Ecto neural progenitor cell (in vitro differentiated cells): ENCODE measurements at places on chromosomes 1 and 21.

- no peak for DNase-seq
These were observed 48.7 kb upstream of the SLC19A1 start for GRCh38 chr21:45590726-45591618.

DNA sequence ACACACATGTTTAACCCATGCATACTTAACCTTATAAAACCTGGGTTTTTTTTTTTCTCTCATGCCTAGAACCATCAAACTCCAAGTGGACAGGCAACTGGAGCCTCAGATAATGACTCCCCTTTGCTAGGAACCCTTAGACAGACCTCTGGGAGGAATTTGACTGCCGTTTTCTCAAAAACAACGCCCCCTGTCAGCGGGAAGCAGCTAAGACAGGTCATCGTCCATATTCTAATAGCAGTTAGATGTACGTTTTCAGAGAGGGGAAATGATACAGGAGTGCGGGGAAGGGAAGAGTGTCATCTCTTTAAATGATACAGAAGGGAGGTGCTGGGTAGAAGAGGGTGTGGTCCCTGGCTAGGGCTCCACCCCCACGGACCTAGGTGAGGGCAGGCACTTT lies 34.7 kb downstream of the LRRC3 start:
- no peak for DNase-seq

DNA sequence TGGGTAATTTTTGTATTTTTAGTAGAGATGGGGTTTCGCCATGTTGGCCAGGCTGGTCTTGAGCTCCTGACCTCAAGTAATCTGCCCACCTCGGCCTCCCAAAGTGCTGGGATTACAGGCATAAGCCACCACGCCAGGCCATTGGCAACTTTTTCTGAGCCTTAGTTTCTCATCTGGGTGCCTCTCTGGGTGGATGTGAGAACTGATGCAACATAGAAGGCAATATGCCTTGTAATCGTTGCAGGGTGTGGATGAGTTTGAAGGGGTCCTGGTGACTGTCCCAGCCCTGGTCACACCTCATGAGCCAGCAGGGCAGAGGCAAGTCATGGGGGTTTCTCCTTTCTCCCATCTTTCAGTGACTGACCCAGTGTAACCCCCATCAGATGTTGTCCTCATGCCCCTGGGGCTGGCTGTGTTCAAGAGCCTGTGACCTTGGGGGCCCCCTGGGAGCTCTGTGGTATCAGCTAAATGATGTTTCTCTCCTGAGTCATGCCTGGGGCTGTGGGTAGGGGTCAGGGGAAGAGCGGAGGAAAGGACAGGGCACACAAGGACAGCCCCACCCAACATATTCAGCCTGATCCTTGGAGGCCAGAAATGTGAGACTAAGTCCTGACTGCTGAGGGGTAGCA lies 3.6 kb downstream of the COL9A2 start:
- no peak for DNase-seq

GRCh38 chr1:28326984-28327383 lies 1.9 kb upstream of the MED18 start:
- DNase-seq = no peak

DNA sequence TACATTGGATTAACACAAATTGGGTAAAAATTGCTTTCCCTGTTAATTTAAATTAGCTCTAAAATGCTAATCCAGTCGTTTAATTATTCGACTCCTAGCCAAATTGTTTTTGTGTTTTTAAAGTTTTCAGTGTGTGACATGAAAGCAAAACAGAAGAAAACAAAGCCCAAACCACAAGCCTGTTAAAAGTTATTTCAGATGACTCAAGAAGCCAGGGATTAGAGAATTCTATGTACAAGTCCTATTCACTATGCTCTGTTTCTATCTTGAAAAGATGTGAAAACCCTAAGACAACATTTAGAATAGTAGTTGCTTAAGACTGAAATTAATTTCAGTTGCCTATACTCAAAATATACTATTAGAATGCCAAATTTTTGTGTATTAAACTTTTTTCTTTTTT lies 294.8 kb upstream of the ADAMTS5 start:
- DNase-seq = no peak

- no peak for DNase-seq
These were observed 14.5 kb upstream of the TNFRSF1B start for GRCh38 chr1:12152113-12152891.

GRCh38 chr1:145740269-145740668 lies 21.0 kb downstream of the CD160 start:
- no peak for DNase-seq

DNA sequence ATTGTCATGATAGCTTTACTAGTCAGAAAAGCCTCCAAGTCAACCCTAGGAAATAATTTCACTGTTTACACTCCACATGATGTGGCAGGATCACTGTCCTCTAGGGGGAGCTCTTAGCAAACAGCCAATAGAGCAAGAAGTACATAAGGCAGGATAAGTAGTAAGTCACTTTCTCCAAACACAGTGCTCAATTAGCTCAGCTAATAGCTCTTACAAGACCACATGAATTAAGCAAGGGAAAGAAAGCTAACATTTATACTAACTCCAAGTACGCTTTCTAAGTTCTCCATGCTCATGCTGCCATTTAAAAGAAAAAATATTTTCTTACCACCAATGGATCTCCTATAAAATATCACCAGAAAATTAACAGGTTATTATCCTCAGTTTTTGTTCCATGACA lies 66.9 kb upstream of the LRIF1 start:
- no peak for DNase-seq

DNA sequence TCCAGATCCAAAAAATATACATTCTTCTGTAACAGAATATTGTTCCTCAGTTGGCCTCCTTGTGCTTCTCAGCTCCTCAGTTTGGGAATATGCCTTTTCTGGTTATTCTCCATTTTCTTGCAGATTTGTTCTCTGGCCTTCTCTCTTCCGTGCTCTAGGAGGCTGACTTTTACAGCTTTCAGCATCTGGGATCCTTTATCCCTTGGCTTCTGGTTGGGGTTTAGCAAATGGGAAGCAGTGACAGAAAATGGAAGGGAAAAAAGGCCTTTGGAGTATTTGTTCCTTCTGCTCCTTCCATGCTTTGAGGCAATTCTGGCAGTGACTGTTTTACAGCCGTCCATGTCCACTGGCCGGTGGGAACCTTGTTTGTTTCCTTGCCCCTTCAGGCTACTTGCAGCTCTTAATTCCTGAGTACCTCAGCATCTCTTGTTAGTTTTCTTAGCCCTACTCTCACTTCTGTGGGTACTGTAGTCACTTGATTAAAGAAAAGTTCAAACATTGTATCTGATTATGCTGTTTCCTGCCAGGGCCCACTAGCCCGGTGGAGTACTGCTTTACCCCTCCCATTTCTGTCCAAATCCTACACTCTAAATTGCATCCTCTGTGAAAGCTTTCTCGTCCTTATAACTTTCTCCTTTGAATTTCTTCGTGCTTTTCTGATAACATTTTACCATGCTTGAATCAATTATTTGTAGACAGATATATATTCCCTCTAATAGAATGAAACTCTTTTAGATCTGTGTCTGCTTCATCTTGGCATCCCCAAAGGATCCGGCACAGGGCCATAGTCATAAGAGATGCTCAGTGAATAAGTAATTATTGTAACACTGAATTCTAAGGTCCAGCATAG lies 118.2 kb downstream of the OSBPL9 start:
- no peak for DNase-seq

GRCh38 chr1:47572731-47573430 lies 135.0 kb downstream of the FOXD2 start:
- DNase-seq = no peak
